Activated naive CD8-positive, alpha-beta T cell treated with anti-CD3 and anti-CD28 coated beads, Interleukin-2, amount 10 ng/mL, durations not matched to agents 7 days and 5 days (primary cell): ENCODE measurements at places on chromosomes 5 and 9. TPM values are rescaled to one million over a fixed set of nuclear protein-coding genes. Genes with fewer than 3 reads are reported as not detected.

Gene IL5
- not detected for total RNA-seq

Gene INSL6
- not detected for total RNA-seq

Gene NME5
- not detected for total RNA-seq

GRCh38 chr9:120944434-120944843 is 17.8 kb upstream of the TRAF1 start:
- no peaks in the 10 kb centered on the region for H3K36me3 ChIP-seq
- no peak overlapping the region for H3K27ac ChIP-seq
- no peak overlapping the region for H3K4me3 ChIP-seq
- no peaks in the 10 kb centered on the region for H3K27me3 ChIP-seq
- H3K4me1 ChIP-seq: peaks cover 5% of the 10 kb centered on the region

GRCh38 chr9:81535542-81536241 is 153.7 kb downstream of the TLE1 start:
- no peak for DNase-seq
- H3K36me3 ChIP-seq: no peaks in the 10 kb centered on the region
- H3K4me1 ChIP-seq: no peaks in the 10 kb centered on the region
- H3K27ac ChIP-seq: no peak overlapping the region
